ENCODE measurements at places on chromosomes 7 and 10. TPM values are rescaled to one million over a fixed set of nuclear protein-coding genes. Genes with fewer than 3 reads are reported as not detected.
A peak's percentile ranks its signal among the peaks of the same experiment; 100 is the strongest.

DNA sequence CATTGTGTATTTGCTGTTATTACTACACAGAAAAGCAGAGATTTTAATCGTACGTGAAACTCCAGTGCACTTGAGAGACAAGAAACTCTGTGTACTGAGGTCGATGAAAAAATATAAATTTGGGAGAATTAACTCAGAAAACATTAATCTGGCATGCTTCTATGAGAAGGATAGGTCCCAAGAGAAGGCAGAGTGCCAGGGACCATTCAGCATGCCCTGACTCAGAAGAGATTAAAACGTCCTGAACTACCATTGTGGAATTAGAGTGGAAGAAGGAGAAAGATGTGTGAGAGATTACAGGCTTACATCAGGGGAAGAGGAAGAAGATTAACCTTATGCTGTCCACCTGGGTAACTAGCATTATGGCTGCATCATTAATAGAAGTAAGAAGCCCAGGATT lies 72.4 kb downstream of the REEP3 start:
- DNase-seq, result peak; percentile 22

- DNase-seq, result no peak
Observed at GRCh38 chr7:93367254-93367653, 135.1 kb downstream of the VPS50 start.

The ANKRD30A gene
- polyA plus RNA-seq, result not detected

DNA sequence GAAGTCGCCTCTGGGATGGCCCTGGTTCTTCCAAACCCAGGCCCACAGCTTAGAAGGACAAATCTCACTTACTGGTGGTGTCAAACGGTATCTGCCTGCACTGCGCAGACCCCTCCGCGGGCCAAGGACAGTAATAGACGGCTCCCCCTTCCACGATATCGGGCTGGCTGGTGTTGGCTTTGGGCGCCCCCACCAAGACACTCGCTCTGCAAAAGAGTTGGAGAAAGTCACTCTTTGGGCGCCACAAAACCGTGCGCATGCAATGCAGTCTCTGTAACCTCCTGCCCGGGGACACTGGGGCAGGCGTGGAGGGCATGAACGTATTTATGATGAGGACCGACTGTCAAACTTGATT lies 1.1 kb downstream of the ITGA8 start:
- DNase-seq, result no peak

DNA sequence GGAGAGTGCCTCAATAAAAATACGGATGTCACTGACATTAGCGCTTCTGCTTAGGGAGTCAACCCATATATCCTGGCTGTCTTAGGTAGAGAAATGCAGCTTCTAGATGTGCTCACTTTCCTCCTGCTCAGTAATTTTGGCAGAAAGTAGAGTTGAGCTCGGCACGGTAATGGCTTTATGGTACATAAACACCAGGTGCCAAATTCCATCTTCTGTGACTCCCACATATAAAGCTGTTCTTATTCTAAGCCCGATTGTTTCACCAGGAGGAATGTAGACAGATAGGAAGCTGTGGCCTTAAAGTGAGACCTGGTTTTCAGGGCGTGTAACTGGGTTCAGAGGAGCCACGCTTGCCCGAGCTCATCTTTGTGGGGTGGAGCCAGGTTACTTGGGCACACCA lies 143.7 kb downstream of the CREB5 start:
- DNase-seq, result no peak

DNA sequence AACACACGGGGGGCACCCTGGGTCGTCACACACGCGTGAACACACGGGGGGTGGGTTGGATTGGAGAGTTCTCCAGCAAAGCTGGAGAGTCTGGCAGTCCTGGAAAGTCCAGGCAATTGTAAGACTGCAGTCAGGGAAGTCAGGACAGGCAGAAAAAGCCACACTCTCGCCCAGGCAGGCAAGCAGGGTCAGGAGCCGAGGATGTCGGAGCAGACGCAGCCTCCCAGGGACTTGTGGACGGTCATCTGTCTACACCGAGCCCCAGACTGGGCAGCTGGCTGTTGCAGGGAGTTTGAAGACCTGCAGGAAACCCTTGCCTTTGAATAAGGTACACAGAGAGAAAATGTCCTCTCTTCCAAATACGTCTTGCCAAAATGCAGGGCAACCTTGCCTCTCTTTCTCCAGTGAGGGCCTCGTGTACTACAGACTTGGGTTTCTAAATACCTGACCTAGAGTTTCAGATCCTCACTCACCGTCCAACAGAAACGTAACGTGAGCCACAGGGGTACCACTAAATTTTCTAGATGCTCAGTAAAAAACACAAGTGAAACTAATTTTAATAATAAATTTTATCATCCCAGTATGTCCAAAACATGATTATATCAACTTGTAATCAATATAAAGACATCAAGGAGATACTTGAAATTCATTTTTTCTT lies 176.7 kb downstream of the ADARB2 start:
- no peak for DNase-seq

DNA sequence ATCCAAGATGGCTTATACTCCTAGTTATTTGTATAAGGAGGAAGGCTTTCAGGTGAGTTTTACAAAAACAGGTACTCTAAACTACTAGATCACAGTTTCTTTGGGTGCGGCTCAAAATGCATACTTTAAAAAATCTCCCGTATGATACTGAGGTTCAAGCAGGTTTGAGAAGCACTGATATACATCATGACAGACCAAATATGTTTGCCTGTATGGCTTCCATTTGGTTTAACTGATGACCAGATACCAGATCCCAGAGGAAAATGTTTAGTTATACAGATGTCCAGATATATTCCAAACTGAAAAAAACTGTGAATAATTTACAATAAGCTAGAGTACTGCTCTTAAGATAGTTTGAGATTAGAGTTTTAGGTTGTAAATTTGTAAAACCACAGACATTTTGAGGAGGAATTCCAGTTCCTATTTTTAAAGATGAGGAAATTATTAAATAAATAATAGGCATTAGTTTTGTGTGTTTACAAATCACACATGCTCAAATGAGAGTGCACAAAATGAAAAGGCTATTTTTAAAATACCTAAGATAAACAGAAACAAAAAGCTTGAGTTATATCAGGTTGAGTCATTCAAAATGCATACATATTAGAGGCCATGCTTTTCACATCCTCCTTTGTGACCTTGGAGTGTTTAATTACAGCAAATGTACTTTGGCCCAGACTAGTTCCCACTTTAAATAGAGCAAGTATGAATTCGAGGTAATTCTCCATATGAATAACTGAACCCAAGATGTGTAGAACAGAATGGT lies 60.5 kb downstream of the SEMA3C start:
- peak; percentile 74 for DNase-seq

DNA sequence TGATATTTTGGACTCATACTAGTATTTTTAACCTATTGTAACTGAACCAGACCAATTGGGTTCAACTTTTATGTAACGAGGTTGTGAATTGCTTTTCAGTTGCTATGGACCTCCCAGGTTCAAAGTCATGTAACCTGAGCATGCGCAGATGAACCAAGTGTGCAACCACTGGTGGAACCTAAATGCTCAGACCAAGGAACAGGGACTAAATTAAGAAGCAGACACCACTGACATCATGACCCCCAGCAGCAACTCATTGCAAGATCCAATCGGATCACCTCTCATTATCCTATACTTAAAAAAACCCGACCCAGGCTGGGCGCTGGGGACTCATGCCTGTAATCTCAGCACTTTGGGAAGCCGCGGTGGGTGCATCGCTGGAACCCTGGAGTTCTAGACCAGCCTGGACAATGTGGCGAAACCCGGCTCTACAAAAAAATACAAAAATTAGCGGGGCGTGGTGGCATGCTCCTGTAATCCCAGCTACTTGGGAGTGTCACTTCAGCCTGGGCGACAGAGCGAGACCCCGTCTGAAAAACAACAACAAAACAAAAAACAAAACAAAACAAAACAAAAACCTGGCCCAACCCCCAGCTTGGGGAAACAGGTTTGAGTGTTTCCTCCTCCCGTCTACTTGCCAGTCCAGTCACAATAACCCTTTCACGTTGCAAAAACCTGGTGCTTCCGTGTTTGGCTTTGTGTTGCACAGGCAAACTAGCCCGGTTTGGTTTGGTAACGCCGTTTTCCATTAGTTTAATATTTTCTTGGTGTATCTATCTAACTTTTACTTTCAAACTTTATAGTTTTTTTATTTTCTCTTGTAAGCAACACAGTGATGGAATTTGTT lies 11.3 kb upstream of the ZNF518A start:
- DNase-seq, result no peak

DNA sequence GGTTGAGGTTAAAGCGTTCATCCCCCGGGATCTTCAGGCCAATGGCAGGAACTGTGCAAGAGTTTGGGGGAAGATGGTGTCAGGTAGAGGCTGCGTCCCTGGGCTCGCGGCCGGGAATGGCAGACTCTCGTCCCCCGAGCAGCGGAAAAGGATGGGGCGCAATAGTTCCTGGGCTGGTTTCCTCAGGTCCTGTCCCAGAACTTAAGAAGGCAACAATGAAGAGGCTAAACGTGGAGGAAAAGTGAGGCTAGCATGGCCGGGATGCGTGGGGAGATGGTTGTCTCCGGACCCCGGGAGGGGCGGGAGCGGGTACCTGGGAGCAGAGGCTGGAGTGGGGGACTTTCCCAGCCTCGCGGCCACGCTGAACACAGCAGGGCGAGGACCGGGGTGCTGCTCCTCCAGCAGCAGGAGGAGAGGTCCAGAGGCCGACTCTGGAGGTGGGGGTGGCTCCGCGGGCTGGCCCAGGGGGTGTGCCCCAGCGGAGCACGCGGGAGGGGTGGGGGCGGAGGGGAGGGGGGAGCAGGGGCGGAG lies 882 bp downstream of the IRF5 start:
- no peak for DNase-seq

DNA sequence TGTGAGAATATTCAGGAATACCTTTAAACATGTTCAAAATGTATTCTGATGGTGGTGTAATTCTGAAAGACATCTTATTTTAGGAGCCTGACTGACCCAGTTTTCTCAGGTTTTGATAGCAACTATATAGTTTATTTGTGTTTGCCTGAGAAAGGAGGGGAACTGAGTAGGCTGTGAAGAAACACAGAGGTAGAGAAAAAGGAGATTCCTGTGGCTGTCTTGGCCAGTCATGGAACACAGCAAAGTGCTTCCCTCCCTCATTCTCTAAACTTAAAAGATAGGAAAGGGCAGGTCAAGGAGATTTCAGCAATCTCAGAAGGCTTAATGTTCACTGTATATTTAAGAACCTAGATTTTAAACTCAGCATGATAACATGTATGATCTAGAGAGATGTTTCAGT lies 43.5 kb downstream of the ZMYND11 start:
- DNase-seq, result peak; percentile 18

GRCh38 chr10:71528371-71529206 lies 131.9 kb downstream of the CDH23 start:
- no peak for DNase-seq

GRCh38 chr7:18225067-18225466 lies 197.4 kb upstream of the PRPS1L1 start:
- no peak for DNase-seq

The TSPAN15 gene
- 0.48 TPM for polyA plus RNA-seq

The SPDYE16 gene
- not detected for polyA plus RNA-seq

The PHYHIPL gene
- polyA plus RNA-seq, result not detected

The ABCB8 gene
- polyA plus RNA-seq, result 27.5 TPM

- DNase-seq, result no peak
Observed at GRCh38 chr7:71705217-71705616, 573.3 kb downstream of the GALNT17 start.
